Heart left ventricle (tissue), 16 donors: ENCODE measurements at places on chromosomes 4 and X.

DNA sequence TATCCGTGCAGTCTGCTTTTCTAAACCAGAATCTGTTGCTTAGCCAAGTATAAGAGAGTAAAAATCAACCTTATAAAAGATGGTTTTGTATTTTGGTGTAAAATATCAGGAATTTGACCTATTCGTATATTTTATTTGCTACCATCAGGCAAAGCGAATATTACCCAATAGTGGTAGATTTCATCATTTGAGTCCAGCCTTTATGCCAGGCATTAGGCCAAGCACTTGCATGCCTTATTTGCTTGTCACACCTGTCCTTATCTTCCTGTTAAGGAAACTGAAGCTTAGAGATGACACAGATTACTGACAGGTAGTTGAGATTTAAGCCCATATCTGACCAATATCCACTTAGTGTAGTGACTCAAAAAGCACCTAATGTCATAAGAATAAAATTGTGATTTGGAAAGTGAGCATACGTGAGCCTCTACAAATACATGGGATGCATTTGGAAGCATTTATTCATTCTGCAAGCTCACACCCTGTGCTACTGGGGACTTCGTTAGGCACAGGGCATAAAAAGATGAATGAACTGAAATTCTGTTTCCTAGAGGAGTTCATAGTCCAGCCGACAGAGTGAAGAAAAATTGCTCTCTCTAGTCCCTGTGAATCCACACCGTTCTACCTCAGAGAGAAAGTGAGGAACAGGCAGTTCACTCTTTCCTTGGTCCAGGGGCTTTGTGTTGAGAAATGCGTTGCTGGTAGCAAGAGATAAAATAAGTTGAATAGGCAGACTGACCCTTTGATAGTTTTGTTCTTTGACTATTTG lies 2.3 kb upstream of the RNF212 start:
- no peak overlapping the region for H3K27ac ChIP-seq
- H3K36me3 ChIP-seq = no peaks in the 10 kb centered on the region
- H3K4me1 ChIP-seq = no peaks in the 10 kb centered on the region
- no peak for DNase-seq
- peaks cover 15% of the 10 kb centered on the region for H3K27me3 ChIP-seq
- no peak overlapping the region for H3K4me3 ChIP-seq

DNA sequence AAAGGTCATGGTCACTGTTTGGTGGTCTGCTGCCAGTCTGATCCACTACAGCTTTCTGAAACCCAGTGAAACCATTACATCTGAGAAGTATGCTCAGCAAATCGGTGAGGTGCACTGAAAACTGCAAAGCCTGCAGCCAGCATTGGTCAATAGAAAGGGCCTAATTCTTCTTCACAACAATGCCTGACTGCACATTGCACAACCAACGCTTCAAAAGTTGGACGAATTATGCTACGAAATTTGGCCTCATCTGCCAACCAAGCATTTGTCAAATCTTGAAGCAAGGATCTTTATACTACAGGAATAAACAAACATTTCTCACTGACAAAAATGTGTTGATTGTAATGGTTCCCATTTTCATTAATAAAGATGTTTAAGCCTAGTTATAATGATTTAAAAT lies 90.4 kb downstream of the EIF4E start:
- H3K27ac ChIP-seq = no peak overlapping the region
- H3K4me1 ChIP-seq = no peaks in the 10 kb centered on the region
- DNase-seq = no peak
- no peaks in the 10 kb centered on the region for H3K36me3 ChIP-seq
- no peaks in the 10 kb centered on the region for H3K27me3 ChIP-seq

- H3K4me1 ChIP-seq = no peaks in the 10 kb centered on the region
- DNase-seq = no peak
- H3K27ac ChIP-seq = no peak overlapping the region
Measured at GRCh38 chr4:177448850-177449249, 6.6 kb upstream of the AGA start.

GRCh38 chr4:173591760-173592159 lies 61.7 kb upstream of the HAND2 start:
- H3K4me3 ChIP-seq = no peak overlapping the region
- H3K27ac ChIP-seq = no peak overlapping the region
- no peaks in the 10 kb centered on the region for H3K27me3 ChIP-seq
- peaks cover under 1% of the 10 kb centered on the region for H3K4me1 ChIP-seq
- no peak for DNase-seq
